ENCODE measurements at places on chromosomes 3 and 15.

- DNase-seq, result no peak
Observed at GRCh38 chr3:161859865-161860450, 363.4 kb downstream of the OTOL1 start.

DNA sequence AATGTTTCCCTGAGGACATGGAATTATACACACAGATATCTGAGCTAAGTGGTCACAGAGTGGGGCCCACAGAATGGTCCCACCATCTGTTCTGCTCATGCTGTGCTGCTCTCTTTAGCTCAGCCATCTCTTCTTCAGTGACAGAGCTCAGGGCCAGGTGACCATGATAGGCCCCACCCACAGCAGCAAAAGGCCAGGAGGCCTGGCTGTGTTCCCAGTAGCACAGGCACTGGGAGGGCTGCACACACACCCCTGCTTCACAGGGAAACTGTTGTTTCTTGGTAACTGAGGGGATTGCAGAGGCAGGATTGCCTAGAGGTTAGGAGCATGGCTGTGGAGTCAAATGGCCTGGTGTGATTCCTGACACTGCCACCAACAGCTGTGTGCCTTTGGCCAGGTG, 4.8 kb upstream of the FBXW12 start:
- no peak for DNase-seq

DNA sequence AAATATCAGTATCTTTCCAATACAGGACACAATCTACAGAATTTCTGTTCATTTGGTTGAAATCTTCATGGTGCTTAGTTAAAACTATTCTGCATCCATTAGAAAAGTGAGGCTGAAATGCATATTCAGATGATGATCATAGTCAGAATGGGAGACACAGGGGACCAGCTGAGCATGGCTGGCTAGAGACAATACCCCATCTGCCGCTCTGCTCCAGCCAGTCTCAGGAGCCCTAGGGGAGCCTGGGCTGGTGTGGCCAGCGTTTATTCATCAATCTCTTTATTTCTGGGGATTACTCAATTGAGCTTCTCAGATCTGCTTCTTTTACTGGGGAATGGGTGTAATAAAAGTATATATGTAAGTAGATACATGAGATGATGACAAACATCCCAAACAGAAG, 470.9 kb upstream of the CDIN1 start:
- DNase-seq, result no peak

GRCh38 chr3:188832961-188833721, 338.6 kb upstream of the TPRG1 start:
- peak; percentile 24 for DNase-seq

DNA sequence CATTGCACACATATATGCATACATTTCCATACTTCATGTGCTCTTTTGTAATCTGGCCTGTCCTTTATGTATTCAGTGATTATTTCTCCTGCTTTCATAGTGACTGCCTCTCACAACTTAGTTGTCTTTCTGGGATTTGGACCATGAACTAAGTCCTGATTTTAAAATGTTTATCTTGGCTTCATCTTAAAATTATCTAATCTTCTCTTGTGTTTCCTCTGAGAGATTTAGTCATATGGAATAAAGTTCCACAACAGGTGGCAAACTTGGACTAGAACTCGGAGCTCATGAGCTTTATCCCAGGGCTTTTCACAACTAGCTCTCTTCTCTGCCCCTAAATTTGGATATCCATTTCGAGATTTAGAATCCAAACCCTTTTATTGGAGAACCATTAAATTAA, 44.3 kb downstream of the U2SURP start:
- DNase-seq, result no peak

DNA sequence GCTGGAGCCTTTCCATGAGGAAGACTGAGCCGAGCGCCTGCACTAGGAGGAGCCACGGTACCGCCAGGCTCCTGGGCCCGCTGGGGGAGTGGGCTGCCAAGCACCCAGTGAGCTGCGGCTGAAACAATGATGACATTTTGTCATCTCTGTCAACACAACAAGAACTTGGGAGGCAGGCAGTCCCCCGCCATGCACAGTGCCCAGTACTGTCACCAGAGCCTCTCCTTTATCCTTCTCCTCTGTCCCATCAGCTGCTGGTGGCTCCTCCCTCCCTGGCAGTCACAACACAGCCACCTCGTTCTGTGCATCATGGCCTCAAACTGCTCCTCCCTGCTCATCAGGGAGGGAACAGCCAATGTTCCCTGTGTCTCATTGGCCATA, 34.0 kb upstream of the PCSK6 start:
- DNase-seq, result no peak

DNA sequence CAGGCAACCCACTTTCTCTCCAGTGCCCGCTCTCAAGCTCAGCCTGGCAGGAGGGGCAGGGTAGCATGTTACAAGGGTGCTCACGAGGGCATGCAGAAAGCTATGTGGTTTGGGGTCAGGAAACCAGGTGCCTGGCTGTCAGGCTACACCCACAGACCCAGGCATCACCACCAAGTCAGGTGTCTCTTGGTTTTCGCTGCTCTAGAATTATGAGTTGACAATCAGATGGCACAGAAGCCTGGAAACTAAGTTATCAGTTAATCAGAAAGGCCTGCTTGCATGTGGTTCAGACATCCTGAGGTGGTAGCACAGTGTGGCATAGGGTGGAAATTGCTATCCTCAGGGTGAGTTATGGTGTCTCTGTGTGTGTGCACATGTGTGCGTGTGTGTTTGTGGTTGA, 16.2 kb upstream of the CCR9 start:
- DNase-seq, result no peak

DNA sequence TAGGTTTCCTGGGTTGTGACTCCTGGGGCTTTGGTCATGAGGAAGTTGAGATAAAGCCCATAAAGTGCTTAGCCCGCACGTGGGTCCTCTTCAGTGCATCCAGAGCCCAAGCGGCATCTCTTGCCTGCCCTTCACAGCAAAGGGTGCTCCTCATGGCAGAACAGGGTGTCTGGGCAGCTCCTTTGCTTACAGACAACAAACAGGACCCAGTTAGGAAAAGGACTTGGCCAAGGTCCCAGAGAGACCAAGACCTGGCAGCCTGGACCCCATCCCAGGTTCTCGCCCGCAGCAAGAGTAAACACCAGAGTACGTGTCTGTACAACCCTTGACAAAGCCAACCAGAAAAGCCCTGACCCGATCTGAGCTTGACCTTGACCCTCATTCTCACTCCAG, 27.0 kb downstream of the ALS2CL start:
- DNase-seq, result no peak

- no peak for DNase-seq
Observed at GRCh38 chr3:59660852-59661625, 611.2 kb upstream of the CFAP20DC start.

GRCh38 chr3:60707452-60708020, 543.7 kb downstream of the FHIT start:
- peak; percentile 55 for DNase-seq

All from NCI-H446 treated with DMSO at 0.1 percent for 48 hours (cell line).